NCI-H1105 (cell line): ENCODE measurements at places on chromosomes 4 and X.

- no peak for DNase-seq
Observed at GRCh38 chrX:106935175-106935574, 15.0 kb downstream of the CLDN2 start.

GRCh38 chr4:26239801-26240200, 81.0 kb upstream of the RBPJ start:
- no peak for DNase-seq

GRCh38 chr4:174435974-174436373, 86.3 kb downstream of the HPGD start:
- no peak for DNase-seq

- no peak for DNase-seq
Observed at GRCh38 chr4:74235135-74235534, 73.1 kb upstream of the EPGN start.

GRCh38 chr4:38804654-38805295, at the start of gene TLR1:
TSS of gene TLR1 (minus strand) at chr4:38804791. CDS start at chr4:38798831, 5,960 bp downstream.
- no peak for DNase-seq

GRCh38 chr4:76526585-76526990, 91.6 kb downstream of the SHROOM3 start:
- DNase-seq, result no peak

- DNase-seq, result peak; percentile 87
Observed at GRCh38 chr4:140151699-140152012, 2.3 kb downstream of the MAML3 start.

- DNase-seq, result no peak
Observed at GRCh38 chr4:106140601-106141000, 175.4 kb downstream of the TBCK start.

- no peak for DNase-seq
Observed at GRCh38 chrX:83022020-83022419, 486.1 kb upstream of the POU3F4 start.

DNA sequence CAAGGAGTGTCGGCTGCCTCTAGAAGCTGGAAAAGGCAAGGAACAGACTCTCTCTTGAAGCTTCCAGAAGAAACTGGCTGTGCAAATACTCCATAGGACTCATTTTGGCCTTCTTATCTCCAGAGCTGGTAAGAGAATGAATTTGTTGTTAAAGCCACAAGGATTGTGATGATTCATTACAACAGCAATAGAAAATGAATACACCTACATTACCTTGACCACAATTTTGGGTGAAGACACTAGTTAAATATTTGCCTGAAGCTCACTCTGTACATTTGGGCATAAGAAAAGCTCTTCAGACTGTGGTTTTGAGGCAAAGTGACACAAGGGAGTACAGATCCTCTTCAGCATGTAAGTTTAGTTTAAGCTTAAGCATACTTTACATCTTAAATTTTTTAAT, 134.5 kb upstream of the TLL1 start:
- no peak for DNase-seq

- no peak for DNase-seq
Observed at GRCh38 chr4:120763650-120764049, 158.9 kb downstream of the PRDM5 start.

DNA sequence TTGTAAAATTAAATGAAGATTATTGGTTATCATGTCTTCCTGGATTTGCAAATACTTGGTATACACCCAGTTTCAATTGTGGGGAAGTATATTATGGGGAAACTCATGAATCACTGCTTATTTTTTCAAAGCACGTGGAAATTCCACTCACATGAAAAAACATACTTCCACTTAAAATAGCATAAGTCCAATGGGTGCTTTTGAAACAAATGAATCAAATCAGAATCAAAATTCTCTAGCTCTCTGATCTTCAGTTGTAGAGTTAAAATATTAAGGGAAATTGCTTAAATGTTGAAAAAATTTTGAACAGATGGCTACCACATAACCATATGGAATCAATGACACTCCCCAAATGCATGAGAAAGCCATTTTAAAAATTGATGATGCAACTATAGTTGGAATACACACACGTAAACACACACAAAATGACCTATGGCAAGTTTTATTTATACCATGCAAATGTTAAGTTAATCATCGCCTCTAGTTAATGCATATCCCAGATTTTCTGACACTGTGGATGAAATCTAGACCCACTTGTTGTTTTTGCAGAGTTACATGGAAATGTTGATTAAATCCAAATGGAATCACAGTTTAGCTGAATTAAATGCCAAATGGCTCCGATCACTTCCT, 93.2 kb downstream of the ARSF start:
- DNase-seq, result no peak

- no peak for DNase-seq
Observed at GRCh38 chr4:150960079-150960478, 55.0 kb downstream of the LRBA start.

GRCh38 chrX:19882066-19882775, 5.2 kb downstream of the SH3KBP1 start:
- DNase-seq, result no peak

GRCh38 chr4:126532527-126532926, 1100.2 kb upstream of the INTU start:
- no peak for DNase-seq

GRCh38 chr4:182905038-182905437, 12.1 kb downstream of the DCTD start:
- DNase-seq, result no peak

GRCh38 chrX:54182194-54182863, 725 bp downstream of the FAM120C start:
- peak; percentile 46 for DNase-seq

- DNase-seq, result no peak
Observed at GRCh38 chr4:27062256-27062655, 201.6 kb downstream of the STIM2 start.

DNA sequence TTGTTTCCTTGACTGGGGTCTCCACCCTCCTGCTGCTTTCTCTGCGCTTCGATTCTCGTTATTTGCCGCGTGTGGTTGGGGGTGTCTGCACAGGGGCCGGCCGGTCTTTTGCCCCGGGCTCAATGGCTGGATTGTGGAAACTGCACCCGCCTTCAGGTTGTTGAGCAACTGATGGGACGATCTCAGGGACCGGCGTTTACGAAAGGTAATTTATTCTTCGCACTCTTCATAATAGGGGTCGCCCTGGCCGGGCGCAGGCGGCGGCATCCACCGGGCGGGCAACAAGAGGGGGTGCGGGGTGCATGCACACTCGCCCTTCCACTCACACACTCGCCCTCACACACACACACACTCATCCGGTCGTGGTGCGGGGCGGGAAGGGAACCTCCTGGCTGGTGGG, 1.4 kb downstream of the ADGRL3 start:
- no peak for DNase-seq

DNA sequence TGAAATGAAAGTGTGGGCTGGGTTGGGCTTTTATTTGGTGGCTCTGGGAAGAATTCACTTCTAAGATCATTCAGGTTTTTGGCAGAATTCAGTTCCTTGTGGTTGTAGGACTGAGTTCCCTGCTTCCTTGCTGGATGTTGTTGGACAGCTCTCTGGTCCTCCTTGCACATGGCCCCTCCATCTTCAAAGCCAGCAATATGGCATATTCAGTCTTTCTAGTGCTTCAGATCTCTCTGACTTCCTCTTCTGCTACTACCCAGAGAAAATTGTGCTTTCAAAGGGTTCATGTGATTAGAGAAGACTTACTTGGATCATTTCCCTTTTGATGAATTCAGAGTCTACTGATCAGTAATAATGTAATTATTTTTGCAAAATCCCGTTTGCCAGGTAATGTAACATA, 12.8 kb upstream of the IGFBP7 start:
- no peak for DNase-seq

DNA sequence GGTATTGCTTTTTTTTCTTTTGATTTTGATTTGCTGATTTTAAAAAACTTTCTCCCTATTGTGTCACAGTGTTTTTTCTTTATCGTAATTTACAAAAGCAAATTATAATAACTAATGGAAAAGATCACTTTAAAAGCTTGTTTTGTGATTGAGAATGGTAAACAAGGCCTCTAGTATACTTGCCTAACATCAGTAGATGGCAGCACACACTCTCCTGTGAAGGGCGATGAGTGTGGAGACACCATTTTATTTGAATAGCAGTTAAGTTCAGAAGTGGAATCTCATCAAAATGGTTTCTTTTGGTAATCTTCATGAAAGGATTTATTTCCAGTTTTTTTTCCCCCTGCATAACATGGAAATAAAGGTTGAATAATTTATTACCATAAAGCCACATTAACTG, 72.3 kb downstream of the PAK3 start:
- no peak for DNase-seq

DNA sequence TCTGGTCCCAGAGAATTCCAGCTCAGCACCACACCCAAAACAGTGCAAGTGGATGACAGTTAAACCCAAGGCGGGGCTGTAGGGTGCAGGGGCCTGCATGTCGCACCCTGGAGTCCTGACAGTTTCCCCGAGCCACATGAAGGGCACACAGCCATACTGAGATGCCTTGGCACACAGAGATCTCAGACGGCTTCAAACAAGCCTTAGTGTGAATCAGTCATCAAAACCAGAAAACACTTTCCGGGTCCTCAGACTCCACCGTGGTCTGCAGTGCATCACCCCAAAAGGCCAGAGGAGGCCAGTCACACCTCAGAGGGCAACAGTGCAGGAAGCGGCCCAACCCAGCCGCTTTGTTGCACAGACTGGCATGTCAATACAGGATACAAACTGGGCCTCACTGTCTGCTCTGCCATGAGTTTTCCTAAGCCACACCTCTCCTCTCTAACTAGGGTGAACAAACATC, 64.6 kb upstream of the ENPP6 start:
- DNase-seq, result no peak

GRCh38 chr4:123615901-123616300, 219.3 kb downstream of the SPRY1 start:
- no peak for DNase-seq

- no peak for DNase-seq
Observed at GRCh38 chrX:136212557-136213111, 38.6 kb downstream of the MAP7D3 start.

DNA sequence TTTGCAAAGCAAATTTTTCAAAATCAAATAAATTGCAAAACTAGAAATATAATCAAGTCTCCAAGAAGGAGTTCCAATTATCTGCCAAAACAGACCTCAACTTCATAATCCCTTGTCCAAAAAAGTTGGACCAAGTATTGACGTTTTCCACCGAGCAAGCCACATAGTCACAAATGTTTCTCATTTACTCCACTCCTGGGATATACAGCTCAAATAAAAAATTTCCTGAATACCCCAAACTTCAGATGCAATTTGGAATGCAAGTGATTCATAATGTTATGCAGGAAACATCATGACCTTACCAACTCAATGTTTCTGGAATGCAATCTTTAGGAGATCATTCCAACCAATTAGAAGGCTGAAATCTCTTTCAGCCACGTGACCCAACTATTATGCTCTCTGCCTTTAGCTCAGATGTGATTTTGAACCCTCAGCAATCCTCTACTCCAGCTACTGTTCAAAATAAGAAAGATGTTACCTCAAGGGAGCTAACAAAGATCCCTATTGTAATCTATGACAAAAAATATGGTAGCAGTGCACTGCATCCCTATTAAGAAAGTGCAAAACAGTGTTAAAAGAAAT, 72.4 kb downstream of the PRDM5 start:
- DNase-seq, result no peak

- no peak for DNase-seq
Observed at GRCh38 chr4:53484911-53485657, 106.2 kb downstream of the LNX1 start.

- no peak for DNase-seq
Observed at GRCh38 chr4:156516698-156517097, 454.9 kb downstream of the PDGFC start.

GRCh38 chr4:17033025-17033767, 134.8 kb upstream of the LDB2 start:
- DNase-seq, result no peak

GRCh38 chr4:126221717-126222340, 907.1 kb downstream of the FAT4 start:
- no peak for DNase-seq

DNA sequence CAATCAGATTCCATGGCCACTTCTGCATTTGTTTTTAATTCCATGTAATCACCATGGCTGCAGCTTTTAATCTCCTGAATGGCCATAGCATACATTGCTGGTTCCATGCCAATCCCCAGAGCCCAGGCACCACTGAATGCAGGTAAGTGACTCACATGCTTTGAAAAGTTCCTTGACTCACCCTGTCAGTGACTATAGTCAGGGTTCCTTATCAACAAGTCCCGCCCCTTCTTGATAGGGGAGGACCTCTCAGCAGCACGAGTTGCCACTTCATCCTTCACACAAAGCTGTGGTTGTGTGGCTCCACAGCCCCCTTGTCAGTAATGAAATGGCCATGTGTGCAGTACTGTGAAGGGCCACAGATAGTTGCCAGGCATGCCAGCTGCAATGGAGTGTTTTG, 516.6 kb downstream of the PPARGC1A start:
- no peak for DNase-seq

DNA sequence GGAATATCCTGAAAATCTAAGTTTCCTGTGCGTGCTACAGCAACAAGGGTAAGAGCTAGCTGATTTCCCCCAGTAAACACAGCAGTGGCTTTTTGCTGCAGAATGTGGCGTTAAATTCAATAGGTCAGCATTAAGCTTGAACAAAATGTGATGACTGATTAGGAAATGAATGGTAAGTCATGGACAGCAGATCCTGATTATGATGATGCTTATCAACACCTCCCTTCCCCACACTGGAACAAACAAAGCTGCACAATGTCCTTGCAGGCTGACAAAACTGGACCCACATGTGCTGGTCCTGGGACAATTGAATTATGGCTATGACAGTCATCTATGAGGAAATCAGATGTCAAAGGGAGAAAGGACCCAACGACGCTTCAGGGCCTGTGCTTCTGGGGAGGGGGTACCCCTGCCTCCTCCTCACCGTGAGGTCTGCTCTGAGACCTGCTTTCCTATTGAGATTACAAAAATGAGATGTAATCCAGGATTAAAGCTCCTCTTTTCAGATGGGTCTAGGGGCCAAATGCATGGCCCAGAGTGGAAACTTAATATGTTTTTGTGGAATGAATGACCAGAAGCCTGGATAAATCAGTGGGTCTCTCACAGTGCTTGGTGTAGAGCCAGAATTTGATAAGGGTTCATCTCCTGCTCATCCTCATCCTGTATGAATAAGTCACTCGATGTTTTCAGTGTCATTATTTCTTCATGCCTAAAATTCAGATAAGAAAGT, 32.0 kb upstream of the BOD1L1 start:
- no peak for DNase-seq

- DNase-seq, result no peak
Observed at GRCh38 chr4:152943672-152944071, 7.5 kb downstream of the FHDC1 start.

- peak; percentile 2 for DNase-seq
Observed at GRCh38 chrX:19372547-19373331, 29.0 kb downstream of the PDHA1 start.

GRCh38 chrX:49019599-49020249, 17.7 kb upstream of the GRIPAP1 start:
- DNase-seq, result no peak

GRCh38 chr4:182828360-182829025, 88.7 kb downstream of the DCTD start:
- DNase-seq, result no peak

GRCh38 chr4:185786422-185786821, 25.6 kb downstream of the SORBS2 start:
- no peak for DNase-seq

- no peak for DNase-seq
Observed at GRCh38 chr4:1133033-1133432, 19.7 kb upstream of the RNF212 start.
